ENCODE measurements at places on chromosomes 3 and 15. TPM values are rescaled to one million over a fixed set of nuclear protein-coding genes. Genes with fewer than 3 reads are reported as not detected.

Gene PRSS50
- polyA plus RNA-seq = not detected

Gene CCR3
- polyA plus RNA-seq = not detected

Gene EFCC1
- 0.13 TPM for polyA plus RNA-seq

Gene SCG3
- not detected for polyA plus RNA-seq

Gene GPR160
- polyA plus RNA-seq = 12.9 TPM

Gene PLCH1
- polyA plus RNA-seq = not detected

Gene FAM81A
- polyA plus RNA-seq = 0.92 TPM

Gene CLDN16
- not detected for polyA plus RNA-seq

Gene SYNPR
- not detected for polyA plus RNA-seq

Gene TTLL13
- not detected for polyA plus RNA-seq

Gene PRICKLE2
- polyA plus RNA-seq = 2.1 TPM

Gene HTD2
- 10.8 TPM for polyA plus RNA-seq

Gene PDCD6IP
- polyA plus RNA-seq = 54.0 TPM

Gene C2CD4A
- polyA plus RNA-seq = not detected

Gene MESP2
- polyA plus RNA-seq = 3.0 TPM

Gene MBD4
- 28.7 TPM for polyA plus RNA-seq

Gene PPARG
- polyA plus RNA-seq = 17.0 TPM

Gene CELSR3
- polyA plus RNA-seq = 0.25 TPM

Gene CPA3
- polyA plus RNA-seq = 0.69 TPM

Gene SMCO1
- not detected for polyA plus RNA-seq

Gene SNX33
- polyA plus RNA-seq = 26.7 TPM

Gene KBTBD8
- 0.10 TPM for polyA plus RNA-seq

Gene CRABP1
- not detected for polyA plus RNA-seq

Gene SHISA5
- 64.2 TPM for polyA plus RNA-seq

Gene SHC4
- 4.4 TPM for polyA plus RNA-seq

Gene UQCC5
- 7.1 TPM for polyA plus RNA-seq

Gene ATP8B4
- polyA plus RNA-seq = 2.4 TPM

Gene CLK3
- polyA plus RNA-seq = 37.3 TPM

Gene ZMYND10
- polyA plus RNA-seq = 3.5 TPM

Gene DTX3L
- polyA plus RNA-seq = 5.5 TPM

Gene SLC28A1
- polyA plus RNA-seq = 0.97 TPM

Gene CCR8
- polyA plus RNA-seq = not detected

Gene CNTN6
- not detected for polyA plus RNA-seq

Gene TIMP4
- 32.3 TPM for polyA plus RNA-seq

Gene SLC12A1
- polyA plus RNA-seq = not detected

Gene GPR149
- polyA plus RNA-seq = not detected

Gene SH2D7
- 1.0 TPM for polyA plus RNA-seq

Gene UCN2
- polyA plus RNA-seq = 6.8 TPM

Gene SLC6A11
- polyA plus RNA-seq = not detected

Gene MST1R
- 7.4 TPM for polyA plus RNA-seq

Gene FETUB
- not detected for polyA plus RNA-seq

Gene PLSCR4
- polyA plus RNA-seq = 33.1 TPM

Gene SH3GL3
- not detected for polyA plus RNA-seq

Gene OXNAD1
- polyA plus RNA-seq = 2.4 TPM

Gene ZBBX
- polyA plus RNA-seq = not detected

Gene CXCR6
- not detected for polyA plus RNA-seq

Gene LRTM1
- polyA plus RNA-seq = not detected

Gene PIK3R4
- polyA plus RNA-seq = 14.3 TPM

Gene MINAR1
- 0.13 TPM for polyA plus RNA-seq

Gene EFHB
- not detected for polyA plus RNA-seq

Gene SYNM
- 45.7 TPM for polyA plus RNA-seq

Gene WDR93
- polyA plus RNA-seq = 0.84 TPM

Gene LRRC15
- not detected for polyA plus RNA-seq

Gene DNAH12
- polyA plus RNA-seq = not detected

Gene UMPS
- polyA plus RNA-seq = 5.3 TPM

Gene ZBTB47
- 42.3 TPM for polyA plus RNA-seq

Measured in aorta (tissue), 5 donors.